ENCODE measurements at places on chromosomes 6 and 20.

- DNase-seq, result no peak
Observed at GRCh38 chr20:31751126-31751525, 12.0 kb downstream of the TPX2 start.

DNA sequence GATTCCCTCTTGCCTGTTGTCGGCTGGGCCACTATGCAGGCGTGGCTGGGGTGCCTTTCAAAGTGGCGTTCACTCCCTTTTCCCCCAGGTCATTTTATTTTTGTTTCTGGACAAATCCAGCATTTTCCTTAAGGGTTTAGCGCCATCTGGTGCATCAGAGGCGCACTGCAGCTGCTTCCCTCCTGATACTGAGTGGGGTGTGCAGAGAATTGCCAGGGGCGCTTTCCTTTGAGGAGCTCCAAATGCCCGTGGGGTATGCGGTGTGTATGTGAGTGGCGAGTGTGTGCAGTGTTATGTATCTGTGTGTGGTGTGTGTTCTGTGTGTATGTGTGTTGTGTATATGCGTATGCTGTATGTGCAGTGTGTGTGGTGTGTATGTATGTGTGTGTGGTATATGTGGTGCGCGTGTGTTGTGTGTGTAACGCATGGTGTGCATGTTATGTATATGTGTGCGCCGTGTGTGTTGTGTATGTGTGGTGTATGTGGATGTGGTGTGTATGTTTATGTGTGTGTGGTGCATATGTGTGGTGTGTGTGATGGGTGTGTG is 100.1 kb upstream of the AGPAT4 start:
- no peak for DNase-seq

DNA sequence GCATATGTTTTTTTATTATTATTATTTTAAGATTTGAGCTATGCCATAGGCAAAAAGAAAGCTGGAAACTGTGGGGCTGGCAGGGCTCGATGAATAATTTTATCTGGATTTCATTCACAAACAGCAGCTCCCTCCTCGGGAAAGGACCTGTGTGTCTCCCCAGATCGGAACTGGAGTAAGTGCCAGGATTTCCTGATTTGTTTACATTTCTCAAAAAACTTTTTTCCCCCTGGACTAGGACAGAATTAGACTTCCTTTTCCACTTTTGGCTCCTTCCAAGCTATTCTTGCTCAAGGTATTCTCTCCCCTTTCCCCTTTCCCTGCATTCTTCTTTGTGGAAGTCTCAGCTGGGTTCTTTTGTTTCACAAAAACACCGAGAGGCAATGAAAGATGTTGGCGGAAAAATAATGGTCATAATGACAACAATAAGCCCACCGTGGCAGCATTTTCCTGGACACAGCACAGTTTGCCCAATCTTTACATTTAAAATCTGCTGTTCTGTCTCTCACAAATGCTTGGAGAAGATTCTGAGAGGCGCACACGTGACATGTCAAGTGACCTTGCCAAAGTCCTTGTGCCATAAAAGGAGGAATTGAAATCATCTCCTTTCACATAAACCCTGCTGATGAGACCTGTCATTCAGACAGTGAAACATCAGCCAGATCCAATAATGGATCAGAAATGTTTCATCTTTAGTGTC is 85.8 kb upstream of the PREP start:
- DNase-seq, result no peak

DNA sequence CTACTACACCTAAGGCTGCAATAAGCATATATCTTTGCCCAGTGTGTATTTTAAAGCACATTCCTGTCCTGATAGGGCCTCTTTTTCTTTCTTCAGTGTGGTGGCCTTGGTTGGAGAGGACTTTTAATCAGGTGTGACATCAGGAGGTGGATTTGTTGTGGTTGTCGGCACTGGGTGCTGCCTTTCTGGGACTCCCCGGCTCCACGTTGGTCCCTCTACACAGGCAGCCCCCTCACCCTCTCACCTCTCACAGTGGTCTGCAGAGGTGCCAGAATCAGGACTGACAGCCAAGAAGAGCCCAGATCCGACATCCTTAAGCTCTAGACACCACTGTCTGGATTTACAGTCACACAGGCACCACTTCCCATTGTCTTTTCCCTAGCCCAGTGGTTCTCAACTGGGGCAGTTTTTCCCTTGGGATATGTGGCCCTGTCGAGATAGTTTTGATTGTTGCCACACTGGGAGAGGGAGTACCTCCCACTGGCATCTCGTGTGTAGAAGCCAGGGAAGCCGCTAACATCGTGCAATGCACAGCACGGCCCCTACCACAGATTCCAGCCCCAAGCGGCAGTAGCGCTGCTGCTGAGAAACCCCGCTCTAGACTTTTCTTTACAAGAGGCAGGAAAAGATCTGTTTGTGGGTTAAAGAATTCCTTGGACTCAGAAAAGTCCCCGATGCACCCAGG is 314.1 kb downstream of the QKI start:
- no peak for DNase-seq

DNA sequence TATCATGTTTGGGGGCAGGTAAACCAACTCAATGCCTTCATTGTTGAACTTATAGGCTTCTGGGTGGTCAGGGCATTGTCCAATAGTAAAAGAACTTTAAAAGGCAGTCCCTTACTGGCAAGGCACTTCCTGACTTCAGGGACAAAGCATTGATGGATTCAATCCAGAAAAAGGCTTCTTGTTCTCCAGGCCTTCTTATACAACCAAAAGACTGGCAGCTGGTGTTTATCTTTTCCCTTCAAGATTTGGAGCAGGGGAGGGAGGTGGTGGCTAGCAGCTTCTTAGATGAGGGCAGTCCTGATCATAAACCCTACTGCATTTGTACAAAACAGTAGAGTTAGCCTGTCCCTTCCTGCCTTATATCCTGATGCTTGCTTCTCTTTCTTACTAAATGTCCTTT is 57.5 kb downstream of the NCOA3 start:
- no peak for DNase-seq

GRCh38 chr20:13432126-13432525 is 206.6 kb downstream of the TASP1 start:
- no peak for DNase-seq

GRCh38 chr6:149834513-149835481 is 29.4 kb downstream of the LRP11 start:
- no peak for DNase-seq

DNA sequence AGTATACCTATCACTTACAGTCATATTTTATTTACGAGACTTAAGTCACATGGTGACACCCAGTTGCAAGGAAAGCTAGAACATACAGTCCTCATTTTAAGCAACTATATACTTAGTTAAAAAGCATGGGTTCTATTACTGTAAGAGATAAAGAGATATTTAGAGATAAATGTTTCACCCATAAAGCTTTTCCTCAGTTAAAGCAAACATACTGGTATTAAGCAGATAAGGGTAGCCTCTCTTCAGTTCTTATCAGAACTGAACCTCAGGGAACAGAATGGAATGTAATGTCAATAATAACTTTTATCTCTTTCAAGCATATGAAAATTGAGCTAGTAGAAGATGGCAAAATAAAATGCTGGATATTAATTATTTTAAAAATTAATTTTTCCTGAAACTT is 9.9 kb upstream of the ASCC3 start:
- DNase-seq, result no peak

DNA sequence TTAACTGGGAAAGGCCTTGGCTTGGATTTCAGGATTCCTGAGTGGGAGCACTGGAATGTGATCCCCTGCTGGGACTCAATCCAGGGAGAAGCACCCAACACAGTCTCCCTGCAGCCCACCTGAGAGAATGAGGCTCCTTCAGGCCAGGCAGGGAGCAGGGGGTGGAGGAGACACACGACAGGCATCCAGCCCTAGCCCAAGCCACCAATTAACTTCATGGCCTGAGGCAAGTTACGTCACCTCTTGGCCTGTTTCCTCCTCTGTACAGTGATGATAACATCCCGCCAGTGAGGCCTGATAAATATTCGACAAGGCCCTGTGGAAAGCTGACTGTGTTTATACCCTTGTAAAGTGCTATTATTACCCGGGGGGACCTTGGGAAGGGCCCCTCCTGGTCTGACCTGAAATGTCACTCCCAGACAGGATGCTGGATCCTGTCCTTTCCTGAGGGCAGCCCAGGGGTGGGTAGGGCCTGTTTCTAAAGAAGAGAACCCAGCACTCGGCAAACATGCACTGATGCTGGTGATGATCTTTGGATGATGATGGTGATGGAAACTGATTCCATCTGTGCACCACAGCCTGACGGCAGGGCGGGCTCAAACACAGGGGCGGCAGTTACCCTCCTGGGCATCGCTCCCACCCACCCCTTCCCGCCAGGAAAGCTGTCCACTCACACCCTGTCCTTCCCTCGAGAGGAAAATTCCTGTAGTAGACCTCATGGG is 12.4 kb downstream of the FRS3 start:
- no peak for DNase-seq

- no peak for DNase-seq
Observed at GRCh38 chr6:52125139-52125538, 37.7 kb upstream of the PKHD1 start.

- DNase-seq, result no peak
Observed at GRCh38 chr20:9993137-9993536, 41.6 kb upstream of the ANKEF1 start.

- DNase-seq, result no peak
Observed at GRCh38 chr6:156994215-156995076, 217.3 kb downstream of the ARID1B start.

- no peak for DNase-seq
Observed at GRCh38 chr6:132972254-132972653, 157.9 kb downstream of the RPS12 start.

- no peak for DNase-seq
Observed at GRCh38 chr6:13914351-13914750, 10.4 kb upstream of the RNF182 start.

GRCh38 chr20:35187584-35188190 is 15.8 kb downstream of the PROCR start:
- DNase-seq, result no peak

Data from cortex of kidney (tissue), 1 donor.